ENCODE measurements at places on chromosomes 13 and 19.

- no peak for DNase-seq
These were observed 142.8 kb upstream of the PCDH9 start for GRCh38 chr13:67372868-67373464.

- DNase-seq: no peak
These were observed 202.3 kb upstream of the KLF12 start for GRCh38 chr13:74336546-74336945.

DNA sequence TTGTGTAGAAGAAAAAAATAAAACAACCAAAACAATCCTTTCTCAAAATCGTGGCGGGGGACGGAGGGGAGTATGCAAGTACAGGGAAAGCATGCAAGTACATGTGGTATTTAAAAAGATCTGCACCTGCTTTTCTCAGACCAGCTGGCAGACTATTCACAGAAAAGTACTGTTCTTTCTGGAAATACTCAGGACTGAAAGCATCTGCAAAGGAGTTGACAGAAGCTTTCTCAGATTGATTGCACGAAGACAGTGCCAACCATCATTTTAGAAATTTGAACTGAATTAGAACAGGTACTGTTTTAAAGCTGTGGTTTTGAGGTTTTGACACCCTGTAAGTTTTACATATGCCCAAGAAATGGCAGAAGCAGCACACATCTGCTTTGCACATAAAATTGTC lies 19.8 kb upstream of the PCDH8 start:
- no peak for DNase-seq

GRCh38 chr19:49020342-49020741 lies 3.5 kb upstream of the LHB start:
- DNase-seq: no peak

DNA sequence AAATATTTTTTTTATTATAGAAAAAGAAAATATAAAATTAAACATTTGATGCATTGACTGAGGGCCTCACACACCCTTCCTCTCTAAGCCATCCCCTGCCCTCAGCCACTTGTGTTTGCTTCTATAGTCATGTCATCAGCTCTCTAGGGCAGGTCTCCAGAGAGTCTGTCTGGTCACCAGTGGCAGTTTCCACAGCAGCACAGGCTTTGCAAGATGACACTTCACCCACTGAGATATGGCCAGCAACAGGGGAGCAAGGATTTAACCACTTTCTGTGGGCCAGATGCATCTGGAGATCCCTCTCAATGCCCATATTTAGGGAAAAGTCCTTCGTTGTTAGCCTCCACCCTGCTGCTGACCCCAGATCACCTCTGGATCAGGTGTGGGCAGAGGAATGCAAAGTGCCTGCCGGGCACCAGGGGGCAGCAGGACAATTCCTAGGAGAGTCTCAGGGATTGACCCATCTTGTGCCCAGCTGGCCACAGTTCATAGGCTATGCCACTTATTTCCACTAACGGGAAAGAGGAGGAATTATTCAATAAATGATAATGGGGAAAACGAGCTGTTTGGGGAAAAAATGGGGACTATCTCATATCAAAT lies 4.8 kb downstream of the ABCC4 start:
- no peak for DNase-seq

DNA sequence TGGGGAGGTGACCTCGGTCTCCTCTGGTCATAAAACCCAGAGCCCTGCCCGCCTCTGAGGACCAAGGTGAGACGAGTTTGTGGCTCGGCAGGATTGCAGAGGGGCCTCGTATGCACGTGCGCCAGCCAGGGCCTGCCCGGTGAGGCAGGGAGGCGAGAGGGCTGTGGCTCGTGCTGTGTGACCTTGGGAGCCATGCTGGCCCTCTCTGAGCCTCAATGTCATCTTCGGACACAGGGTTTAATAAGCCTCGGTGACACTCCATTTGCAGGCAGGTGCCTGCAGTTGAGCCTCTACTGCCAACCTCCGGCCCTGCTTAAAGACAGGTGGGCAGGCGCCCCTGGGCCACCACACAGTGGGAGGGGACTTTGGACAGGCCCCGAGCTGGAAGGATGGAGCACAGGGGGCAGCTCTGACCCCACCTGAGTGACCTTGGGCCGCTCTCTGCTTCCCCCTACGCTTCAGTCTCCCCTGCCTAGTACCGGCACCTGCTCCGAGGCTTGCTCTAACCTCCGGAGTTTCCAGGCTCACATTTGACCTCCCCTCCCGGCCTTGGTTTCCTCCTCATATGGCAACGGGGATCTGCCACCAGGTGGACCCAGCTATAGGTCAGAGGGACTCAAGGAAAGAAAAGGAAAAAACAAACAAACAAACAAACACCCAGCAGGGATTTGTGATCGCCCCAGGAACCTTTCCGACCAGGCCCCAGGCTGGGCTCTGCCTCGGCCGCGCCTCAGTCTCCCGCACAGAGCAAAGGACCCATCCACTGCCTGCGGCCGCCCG lies 3.1 kb downstream of the ZBTB7A start:
- DNase-seq: no peak

DNA sequence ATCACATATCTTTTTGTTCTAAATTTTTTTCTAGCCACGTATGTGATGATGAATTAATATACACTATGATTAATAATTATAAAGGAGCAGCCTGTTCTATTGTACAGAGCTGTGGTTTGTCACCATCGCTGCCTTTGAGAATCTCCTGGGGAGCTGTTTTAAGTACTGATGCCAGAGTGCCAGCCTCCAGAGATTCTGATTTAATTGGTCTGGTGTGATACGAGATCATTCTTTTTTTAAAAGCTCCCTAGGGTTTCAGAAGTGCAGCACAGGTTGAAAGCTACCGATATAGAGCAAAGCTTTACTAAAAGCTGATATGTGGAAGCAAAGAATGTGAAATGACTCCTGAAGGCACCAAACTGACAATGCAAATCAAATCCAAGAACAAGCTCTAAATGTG lies 314.7 kb downstream of the ITGBL1 start:
- DNase-seq: no peak

- DNase-seq: no peak
These were observed 47.7 kb downstream of the FNDC3A start for GRCh38 chr13:49023431-49023830.

DNA sequence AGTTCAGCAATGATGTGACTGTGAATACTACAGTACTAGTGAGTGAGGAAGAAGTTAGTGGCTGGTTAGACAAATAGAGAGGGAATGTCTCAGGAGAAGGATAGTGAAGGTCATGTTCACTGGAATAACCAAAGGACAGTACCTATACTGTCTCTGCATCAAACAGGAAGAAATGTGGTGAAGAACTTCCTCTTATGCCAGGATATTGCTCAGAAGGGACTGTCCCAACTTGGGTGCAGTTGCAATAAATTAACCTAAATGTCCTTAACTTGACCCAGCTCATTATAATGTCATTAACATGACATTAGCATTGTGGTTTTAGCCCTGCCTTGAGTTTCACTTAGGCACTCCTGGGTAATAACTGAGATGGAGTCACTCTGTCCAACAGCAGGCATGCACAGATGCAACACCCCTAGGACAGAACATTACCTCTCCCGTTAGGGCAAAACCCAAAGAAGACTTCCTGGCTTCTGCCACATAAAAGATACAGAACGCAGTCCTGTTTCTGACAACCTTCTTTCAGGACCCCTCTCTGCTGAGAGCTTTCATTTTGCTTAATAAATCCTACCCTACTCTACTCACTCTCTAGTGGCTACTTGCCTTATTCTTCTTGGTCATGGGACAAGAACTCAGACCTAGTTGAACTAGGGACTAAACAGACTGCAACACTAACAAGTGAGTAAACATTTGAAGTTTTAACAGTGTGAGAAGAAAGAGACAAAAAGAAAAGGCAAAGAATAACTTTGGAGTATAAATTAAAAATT lies 1591.6 kb upstream of the MIR17HG start:
- no peak for DNase-seq

DNA sequence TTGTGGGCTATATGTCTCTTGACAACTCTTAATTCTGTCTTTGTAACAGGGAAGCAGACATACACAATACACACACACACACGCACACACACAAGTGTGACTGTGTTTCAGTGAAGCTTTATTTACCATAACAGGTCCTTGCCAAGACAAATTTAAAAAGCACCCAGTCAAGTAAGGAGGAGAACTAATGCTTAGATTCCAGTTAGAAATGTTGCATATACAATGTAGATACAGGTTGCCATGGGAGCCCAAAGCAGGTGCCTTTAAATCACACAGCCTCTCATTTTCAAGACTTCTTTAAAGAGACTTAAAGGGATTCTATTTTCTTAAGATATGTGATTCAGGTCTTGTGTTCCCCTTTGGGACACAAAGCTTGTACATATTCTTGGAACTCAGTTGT lies 1551.9 kb downstream of the EFNB2 start:
- DNase-seq: no peak

DNA sequence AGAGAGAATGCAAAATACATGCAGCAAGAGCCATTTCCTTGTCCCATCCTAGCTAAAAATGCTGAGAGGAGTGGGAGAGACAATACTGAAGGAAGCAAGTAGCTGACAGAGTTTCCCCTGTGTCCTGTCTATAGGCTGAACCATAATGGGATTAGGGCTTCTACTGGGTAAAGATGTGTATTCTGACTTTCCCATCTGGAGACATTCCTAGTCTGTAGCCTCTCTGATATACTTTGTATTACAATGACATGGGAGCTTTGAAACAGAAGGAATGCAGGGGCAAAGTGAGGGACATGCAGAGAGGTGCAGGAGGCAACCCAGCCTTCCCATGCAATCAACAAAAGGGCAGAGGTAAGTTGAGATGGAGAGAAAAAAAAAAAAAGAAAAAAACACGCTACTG lies 10.5 kb upstream of the GPC6 start:
- DNase-seq: no peak

GRCh38 chr19:3368441-3368795 lies 2.0 kb downstream of the NFIC start:
- no peak for DNase-seq

Measured in stimulated activated CD8-positive, alpha-beta memory T cell treated with anti-CD3 and anti-CD28 coated beads, Interleukin-4, amount 100 ng/mL, for 4 hours (primary cell).